ENCODE measurements at places on chromosomes 12 and 14.

DNA sequence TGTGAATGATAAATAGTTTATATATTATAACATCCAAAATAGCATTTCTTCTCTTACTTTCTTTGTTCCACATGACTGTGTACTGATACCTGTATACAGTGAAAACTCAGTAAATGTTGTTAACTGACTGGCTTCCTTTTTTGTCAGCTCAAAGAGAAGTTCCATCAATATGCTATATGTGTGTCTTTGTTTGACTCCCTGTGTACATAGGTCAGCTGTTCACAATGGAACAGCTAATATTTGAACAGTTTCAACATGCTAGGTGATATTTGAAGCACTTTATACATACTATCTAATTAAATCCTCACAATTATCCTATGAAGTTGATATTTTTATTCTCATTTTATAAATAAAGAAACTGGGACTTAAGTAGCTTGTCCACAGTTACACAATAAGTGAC is 15.3 kb upstream of the KICS2 start:
- DNase-seq = no peak

DNA sequence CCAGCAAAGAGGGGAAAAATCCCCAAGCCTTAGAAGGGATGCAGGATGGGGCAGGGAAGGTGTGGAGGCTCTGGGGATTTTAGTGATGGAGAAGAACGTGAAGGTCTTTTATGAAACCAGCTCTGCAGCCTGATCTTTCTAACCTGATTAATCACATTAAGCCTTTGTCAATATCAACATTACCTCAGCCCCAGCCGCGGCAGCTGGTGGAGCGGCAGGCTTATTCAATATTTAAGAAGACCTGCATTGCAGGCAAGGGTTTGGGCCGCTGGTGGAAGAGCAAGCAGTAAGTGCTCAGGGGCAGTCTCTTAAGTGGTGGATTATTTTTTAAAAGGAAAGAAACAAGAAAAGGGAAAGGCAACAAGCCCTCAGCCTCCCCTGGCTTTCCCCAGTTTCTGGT is 16.6 kb downstream of the RPH3A start:
- DNase-seq = no peak

- DNase-seq = no peak
Observed at GRCh38 chr12:19665121-19665900, 226.0 kb downstream of the AEBP2 start.

DNA sequence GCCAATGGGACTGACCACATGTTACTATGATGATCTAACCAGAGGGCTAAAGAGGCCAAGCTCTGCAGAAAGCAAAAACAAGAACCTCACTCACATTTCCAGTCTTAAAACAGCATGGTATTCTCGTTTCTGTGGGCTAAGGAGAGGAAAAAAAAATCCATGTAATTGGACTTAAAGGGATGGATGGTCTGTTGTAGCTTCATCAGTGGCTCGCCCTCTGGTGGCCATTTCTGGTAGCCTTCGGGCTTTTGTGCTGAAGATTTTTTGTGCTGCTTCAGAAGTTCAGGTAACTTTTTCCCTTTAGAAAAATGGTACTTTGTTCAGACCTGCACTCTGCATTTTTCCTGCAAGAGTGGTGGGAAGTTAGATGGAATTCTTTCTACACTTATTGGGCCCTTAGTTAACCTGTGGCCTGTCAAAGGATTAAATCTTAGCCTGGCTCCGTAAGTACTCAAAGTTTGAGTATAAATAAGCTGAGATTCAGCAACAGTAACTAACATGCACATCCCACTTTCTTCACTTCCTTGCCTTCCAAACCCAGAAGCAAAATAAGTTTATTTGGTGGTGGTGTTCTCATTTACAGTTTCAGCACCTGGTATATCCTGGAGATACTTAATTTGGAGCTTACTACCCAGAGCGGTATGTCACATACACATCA is 22.3 kb downstream of the DCAF4 start:
- peak; percentile 57 for DNase-seq

DNA sequence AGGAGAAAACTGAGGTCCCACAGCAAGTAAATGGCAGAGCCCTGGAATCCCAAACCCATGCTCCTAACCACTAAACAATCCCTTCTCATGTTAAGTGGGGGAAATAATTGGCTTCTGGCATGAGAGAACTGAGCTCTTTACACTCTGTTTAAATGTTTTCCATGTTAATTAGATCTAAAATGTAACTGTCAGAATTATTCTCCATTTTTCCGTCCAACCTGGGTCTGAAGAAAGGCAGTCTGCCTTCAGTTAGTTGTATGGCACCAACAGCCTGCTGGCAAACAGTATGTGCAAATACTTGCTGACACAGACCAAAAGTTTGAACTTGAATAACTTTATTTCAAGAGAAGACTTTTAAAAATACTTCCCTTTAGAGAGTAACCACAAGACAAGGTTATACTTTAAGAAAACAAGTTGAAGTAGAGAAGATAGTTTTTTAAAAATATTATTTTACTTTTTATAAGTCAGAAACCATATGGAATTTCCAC is 59.7 kb downstream of the E2F7 start:
- DNase-seq = no peak

DNA sequence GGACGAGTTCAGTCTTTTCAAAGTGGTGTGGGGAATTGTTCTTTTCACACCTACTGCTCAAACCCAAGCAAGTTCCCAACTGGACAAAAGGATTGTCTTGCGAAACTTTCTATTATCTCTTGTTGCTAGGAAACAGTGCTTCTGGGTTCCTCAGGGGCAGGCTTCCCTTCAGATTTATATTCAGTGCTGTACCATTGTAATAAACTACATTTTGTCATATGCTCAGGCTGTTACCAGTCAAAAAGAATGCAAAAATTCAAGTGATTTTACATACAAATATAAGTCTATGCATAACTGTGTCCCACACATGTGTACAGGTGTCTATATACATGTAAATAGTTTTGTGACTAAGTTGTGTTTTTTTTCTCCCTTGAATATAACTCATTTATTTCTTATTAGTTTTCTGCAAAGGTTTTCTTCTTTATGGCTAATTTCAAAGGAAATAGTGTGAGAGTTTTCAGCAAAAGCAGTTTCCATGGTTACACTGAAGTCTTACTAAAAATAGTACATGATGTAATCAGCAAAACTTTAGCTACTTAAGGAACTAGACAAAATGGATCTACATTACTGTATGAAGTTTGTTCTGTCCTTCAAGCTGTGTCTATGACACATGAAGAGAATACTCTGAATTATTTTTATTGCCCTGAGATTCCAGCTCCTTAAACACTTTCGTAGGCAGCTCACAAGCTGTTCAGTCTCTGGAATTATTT is 430.2 kb upstream of the TMPO start:
- DNase-seq = no peak

- DNase-seq = peak; percentile 7
Observed at GRCh38 chr14:100529561-100530031, 57.6 kb downstream of the BEGAIN start.

DNA sequence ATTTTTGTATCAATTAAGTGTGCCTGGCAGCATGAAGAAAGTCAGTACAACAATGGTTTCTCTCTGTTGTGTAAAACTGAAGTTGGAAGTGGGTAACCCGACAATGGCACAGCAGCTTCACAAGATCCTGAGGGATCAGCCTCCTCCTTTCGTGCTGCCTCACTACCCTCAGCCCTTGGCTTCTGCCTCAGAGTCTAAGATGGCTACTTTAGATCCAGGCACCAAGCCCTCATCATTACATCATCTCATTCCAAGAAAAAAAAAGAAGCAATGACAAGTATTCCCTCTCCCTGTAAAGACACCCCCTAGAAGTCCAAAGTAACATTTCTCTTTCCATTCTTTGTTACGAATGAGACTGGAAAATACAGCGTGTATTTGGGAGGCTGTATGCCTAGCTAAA is 92.6 kb downstream of the DNAI7 start:
- DNase-seq = no peak

- DNase-seq = no peak
Observed at GRCh38 chr14:65704850-65705249, 292.3 kb downstream of the FUT8 start.

- no peak for DNase-seq
Observed at GRCh38 chr14:76208340-76208739, 56.6 kb downstream of the GPATCH2L start.

DNA sequence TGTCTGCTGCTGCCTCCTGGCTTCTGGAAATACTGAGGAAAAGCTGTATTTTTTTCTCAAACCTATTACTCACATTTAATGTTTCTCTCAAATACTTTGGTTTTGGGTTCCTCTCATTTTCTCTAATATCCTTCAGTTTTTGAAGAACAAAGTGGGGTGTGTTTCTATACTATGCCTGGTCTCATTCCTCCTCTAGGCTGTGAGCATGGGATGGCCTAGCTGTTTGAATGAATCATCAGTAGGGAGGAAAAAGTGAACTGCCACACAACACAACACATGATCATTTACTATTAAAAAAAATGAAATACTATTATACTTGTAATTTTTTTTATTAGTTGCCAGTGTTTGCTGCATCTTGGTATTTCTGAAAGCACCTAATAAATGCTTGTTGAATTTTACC is 11.3 kb upstream of the SMCO3 start:
- no peak for DNase-seq

DNA sequence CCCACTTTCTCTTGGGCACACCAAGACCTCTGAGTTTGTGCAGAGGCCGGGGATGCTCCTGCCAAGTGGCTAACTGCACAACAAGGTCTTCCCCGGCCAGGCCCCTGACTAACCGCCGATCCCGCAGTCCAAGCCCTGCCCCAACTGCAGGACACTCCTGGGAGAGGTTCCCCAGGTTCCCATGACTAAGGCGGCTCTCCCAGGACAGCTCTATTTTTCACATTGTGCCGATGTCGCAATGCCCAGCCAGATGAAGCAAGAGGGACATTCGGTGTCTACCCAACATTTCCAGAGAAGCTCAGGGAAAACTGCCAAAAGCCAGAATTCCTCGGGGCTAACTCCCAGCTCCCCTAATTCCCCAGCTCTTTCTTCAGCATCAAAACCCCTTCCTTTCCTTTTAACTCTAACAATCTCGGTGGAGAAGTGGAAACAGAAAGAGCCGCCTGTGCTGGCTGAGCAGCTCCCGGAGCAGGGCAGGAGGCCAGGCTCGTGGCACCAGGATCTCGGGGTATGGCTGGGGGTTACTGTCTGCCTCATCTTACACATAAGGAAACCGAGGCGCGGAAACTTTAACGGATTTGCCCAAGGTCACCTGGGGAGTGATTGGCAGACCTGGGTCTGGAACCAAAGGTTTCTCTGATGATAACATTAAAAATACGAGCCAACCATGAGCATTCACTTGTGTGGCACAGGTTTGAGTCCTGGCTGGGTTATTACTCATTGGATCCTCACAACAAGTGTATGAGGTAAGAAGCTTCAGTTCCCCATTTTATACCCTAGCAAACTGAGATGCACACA is 318.2 kb downstream of the BCL11B start:
- no peak for DNase-seq

DNA sequence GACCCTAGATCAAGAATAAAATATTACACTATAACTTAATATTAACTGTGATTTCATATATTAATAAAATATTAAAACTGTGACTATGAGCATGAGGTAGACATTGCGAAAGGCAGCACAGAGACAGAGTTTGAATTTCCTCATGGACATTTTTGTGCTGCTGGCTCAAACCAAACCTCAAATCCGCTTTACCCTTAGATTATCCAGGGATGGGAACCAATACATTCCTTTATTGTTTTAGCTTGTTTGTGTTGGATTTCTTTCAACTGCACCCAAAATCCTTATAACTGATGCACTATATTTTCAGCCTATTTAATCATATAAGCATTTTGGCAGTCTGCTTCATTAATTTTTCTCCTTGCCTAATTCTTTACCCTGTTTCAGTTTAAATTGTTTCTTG is 436.7 kb downstream of the ATP23 start:
- no peak for DNase-seq

GRCh38 chr12:93086288-93086727 is 157.2 kb upstream of the EEA1 start:
- no peak for DNase-seq

DNA sequence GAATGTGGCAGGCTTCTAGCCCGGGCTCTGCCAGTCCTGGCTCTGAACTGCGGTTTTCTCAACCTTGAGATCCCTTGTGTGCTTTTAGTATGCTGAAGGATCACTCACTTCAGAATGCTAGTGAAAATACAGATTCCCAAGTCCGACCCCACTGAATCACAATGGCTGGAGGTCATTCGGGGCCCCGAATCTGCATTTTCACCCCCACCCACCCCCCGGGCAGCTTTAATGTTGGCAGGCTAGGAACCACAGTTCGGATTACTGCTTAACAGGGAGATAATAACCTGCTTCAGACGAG is 573 bp upstream of the SUSD6 start:
- no peak for DNase-seq

GRCh38 chr12:66984962-66985361 is 284.2 kb upstream of the CAND1 start:
- DNase-seq = no peak

GRCh38 chr14:31127690-31128089 is 79.9 kb downstream of the HECTD1 start:
- no peak for DNase-seq

DNA sequence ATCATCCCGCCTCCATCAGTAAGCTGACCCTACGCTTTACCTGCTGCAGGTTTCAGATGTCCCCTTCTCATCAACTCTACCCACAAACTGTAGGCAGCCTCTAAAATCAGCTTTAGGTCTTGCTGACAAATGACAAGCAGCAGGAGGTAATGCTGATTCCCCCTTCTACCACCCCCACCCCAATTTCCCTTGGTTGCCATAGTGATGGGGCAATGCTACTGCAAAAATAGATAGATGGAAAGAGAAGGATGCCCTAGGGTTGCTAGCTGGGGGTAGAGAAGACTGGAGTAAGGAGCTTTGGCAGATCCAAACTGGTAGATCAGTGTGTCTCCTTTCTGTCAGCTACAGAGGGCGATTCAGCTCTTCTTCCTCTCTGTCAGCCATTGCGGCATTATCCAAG is 19.8 kb upstream of the PDE1B start:
- DNase-seq = no peak

DNA sequence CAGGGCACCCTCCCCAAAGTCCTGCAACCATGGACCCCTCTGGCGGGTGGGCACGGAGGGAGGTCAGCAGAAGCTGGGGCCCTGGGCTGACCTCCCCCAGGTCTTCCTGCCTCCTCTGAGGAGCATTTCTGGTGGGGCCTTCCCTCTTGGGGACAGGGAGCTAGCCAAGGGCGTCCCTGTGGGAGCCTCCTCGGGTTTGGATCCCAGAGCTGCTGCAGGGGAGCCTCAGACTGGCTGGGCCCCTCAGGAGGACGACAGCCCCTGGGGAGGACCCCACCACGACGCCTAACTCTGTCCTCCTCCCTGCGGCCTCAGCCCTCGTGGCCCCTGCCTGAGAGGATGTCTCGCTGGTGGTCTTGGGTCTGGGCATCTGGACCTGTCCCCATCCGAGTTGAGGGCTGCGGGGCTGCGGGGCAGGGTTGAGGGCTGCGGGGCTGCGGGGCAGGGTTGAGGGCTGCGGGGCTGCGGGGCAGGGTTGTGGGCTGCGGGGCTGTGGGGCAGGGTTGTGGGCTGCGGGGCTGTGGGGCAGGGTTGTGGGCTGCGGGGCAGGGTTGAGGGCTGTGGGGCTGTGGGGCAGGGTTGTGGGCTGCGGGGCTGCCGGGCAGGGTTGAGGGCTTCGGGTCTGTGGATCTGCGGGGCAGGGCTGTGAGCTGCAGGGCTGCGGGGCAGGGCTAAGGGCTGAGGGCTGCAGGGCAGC is 37.4 kb downstream of the FBRSL1 start:
- DNase-seq = no peak

Data from right cardiac atrium (tissue), 5 donors.